ENCODE measurements at places on chromosomes 7 and 10. TPM values are rescaled to one million over a fixed set of nuclear protein-coding genes. Genes with fewer than 3 reads are reported as not detected.

- H3K36me3 ChIP-seq = no peaks in the 10 kb centered on the region
- H3K27ac ChIP-seq = no peak overlapping the region
- peak; percentile 34 for DNase-seq
- H3K4me1 ChIP-seq = peaks cover 12% of the 10 kb centered on the region
Observed at GRCh38 chr10:35643151-35644049, 1.3 kb upstream of the FZD8 start.

GRCh38 chr10:15703151-15703880, 16.4 kb downstream of the ITGA8 start:
- no peak overlapping the region for H3K4me3 ChIP-seq
- no peaks in the 10 kb centered on the region for H3K27me3 ChIP-seq
- H3K4me1 ChIP-seq = no peaks in the 10 kb centered on the region

DNA sequence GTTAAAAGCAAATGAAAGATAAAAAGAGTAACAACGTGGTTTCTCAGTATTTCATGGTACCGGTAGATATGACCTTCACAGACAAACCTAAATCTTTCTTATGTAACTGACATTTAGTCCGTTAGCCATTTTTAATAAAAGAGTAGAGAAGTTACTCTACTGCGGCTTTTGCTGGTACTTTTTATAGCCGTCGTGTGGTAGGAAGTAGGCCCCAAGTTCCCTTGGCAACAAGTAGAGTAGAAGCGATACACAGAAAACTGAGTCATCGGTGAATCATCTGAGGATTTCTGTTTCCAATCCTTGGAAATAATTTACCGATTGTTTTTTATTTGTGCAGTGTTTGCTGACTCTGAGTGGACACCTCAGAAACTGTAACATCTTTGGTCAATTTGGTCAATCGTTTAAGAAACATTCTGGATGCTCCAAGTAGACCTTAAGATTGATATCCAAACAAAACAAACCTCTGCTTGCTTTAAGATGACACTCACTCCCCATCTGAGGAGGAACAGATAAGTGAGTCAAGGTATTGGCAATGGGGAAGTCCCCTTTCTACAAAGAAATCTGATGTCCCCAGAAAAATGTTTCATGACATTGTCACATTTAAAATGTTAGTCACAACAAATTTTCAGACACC, 63.9 kb upstream of the AHR start:
- peak; percentile 29 for DNase-seq
- no peaks in the 10 kb centered on the region for H3K27me3 ChIP-seq
- H3K36me3 ChIP-seq = no peaks in the 10 kb centered on the region
- H3K27ac ChIP-seq = no peak overlapping the region
- H3K4me1 ChIP-seq = no peaks in the 10 kb centered on the region
- H3K4me3 ChIP-seq = no peak overlapping the region

GRCh38 chr7:39845006-39845405, 105.0 kb upstream of the CDK13 start:
- H3K36me3 ChIP-seq = no peaks in the 10 kb centered on the region
- no peaks in the 10 kb centered on the region for H3K4me1 ChIP-seq
- no peak overlapping the region for H3K27ac ChIP-seq
- H3K27me3 ChIP-seq = no peaks in the 10 kb centered on the region
- no peak for DNase-seq

- H3K27me3 ChIP-seq = no peaks in the 10 kb centered on the region
- H3K27ac ChIP-seq = no peak overlapping the region
- no peaks in the 10 kb centered on the region for H3K36me3 ChIP-seq
- no peak for DNase-seq
Observed at GRCh38 chr7:81908220-81908619, 138.4 kb upstream of the HGF start.

GRCh38 chr7:27966219-27966780, 214.3 kb downstream of the JAZF1 start:
- H3K27me3 ChIP-seq = peaks cover 3% of the 10 kb centered on the region
- H3K4me1 ChIP-seq = no peaks in the 10 kb centered on the region
- no peak overlapping the region for H3K4me3 ChIP-seq
- H3K36me3 ChIP-seq = no peaks in the 10 kb centered on the region
- H3K27ac ChIP-seq = no peak overlapping the region

GRCh38 chr10:132138133-132138532, 48.6 kb upstream of the DPYSL4 start:
- H3K36me3 ChIP-seq = no peaks in the 10 kb centered on the region
- no peaks in the 10 kb centered on the region for H3K4me1 ChIP-seq
- DNase-seq = no peak

Gene PPP1R3C
- 39.6 TPM for polyA plus RNA-seq

Gene ARHGEF35
- polyA plus RNA-seq = 30.6 TPM

Gene NPSR1
- polyA plus RNA-seq = 0.16 TPM

Gene ADAM8
- 5.9 TPM for polyA plus RNA-seq

Gene TMEM176B
- polyA plus RNA-seq = 291 TPM

Gene KCNH2
- 8.1 TPM for polyA plus RNA-seq

Gene SPACDR
- 1.4 TPM for polyA plus RNA-seq
